ENCODE measurements at places on chromosomes 1 and 21.

- no peak for DNase-seq
Observed at GRCh38 chr1:215971793-215972441, 404.8 kb downstream of the KCTD3 start.

- no peak for DNase-seq
Observed at GRCh38 chr1:28537457-28538199, 15.3 kb upstream of the TRNAU1AP start.

DNA sequence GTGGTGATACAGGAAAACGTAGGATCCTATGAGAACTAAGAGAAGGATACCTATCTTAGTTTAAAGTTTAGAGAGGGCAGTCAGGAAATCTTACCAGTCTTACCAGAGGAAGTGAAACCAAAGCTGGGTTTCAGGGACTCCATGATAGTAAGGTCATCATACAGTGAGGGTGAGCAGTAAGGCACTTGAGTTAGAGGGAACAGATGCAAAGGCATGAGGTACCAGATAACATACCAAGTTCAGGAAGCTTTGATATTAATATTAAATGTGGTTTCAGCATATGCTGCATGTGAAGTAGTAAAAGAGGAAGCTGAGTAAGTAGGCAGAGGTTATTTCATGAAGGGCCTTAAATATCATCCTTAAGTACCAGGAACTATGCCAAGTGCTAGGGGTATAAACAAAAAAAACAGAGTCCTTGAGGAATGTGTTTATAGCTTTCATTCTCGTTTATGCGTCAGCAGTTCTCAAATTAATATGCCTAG is 16.9 kb downstream of the ATG4C start:
- DNase-seq, result no peak

GRCh38 chr1:169288011-169288414 is 79.6 kb downstream of the NME7 start:
- DNase-seq, result peak; percentile 77

DNA sequence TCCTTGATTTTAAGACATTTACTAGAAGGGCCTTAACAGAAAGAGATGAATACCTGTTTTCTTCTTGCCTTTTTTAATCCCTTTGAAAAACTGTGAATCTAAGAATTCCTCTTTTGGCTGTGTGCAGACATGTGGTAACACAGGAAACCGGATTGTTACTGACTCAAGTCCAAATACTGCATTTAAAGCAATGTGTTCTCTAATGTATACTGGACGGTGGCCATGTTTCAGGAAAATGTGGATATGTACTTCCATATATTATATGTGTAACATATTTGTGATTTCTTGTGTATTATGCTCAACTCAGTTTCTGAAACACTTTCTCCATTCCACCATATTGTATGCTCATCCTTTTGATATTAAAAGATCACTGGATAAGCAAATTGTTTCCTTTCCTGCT is 185.1 kb downstream of the LRRC7 start:
- no peak for DNase-seq

- DNase-seq, result no peak
Observed at GRCh38 chr1:39416609-39417008, 74.8 kb upstream of the BMP8A start.

GRCh38 chr1:25858906-25859789 is at the start of gene AUNIP:
TSS of gene AUNIP (minus strand) at chr1:25859457. CDS start at chr1:25859357, 100 bp downstream.
- DNase-seq, result peak; percentile 95

- no peak for DNase-seq
Observed at GRCh38 chr1:152224093-152224492, at the start of gene HRNR. TSS of gene HRNR (minus strand) at chr1:152224193. CDS start at chr1:152223253, 940 bp downstream.

GRCh38 chr21:46057111-46057709 is 40.7 kb upstream of the COL6A2 start:
- no peak for DNase-seq

- DNase-seq, result no peak
Observed at GRCh38 chr1:111706921-111707320, 32.3 kb downstream of the INKA2 start.

GRCh38 chr21:20949884-20950283 is 48.3 kb upstream of the NCAM2 start:
- DNase-seq, result peak; percentile 89

DNA sequence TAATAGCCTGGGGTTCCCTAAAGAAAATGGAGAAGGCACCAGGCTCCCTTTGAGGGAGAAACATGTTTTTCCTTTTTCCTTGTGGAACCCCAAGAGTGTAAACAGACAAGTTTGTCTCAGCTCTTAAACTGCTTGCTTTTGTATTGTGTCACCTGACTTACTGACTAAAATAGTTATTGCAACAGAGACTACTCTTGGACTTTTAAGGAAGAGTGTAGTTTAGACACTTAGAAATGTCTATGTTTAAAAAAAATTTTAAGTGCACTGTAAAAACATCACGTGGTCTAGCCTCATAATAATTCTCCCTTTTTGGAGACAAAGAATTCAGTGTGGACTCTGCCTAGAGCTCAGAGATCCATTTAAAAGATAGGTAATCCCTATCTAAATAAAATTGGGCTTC is 141.1 kb downstream of the TRIM33 start:
- no peak for DNase-seq

DNA sequence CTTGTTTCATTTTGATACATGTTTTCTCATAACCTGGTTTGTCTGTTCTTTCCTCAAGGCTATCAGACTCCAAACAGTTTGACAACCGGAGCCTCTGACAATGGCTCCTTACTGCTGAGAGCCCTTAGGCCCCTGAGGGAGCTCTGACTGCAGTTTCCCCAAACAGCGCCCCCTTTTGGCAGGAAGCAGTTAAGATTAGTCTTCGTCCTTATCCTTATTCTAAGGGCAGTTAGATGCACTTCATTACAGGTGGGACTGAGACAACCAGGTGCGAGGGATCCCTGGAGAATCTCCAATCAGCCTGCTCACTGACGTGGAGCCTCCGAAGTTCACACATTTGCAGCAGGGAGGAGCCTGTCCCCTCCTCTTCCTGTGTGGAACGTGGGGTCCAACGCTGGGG is 393.1 kb downstream of the BRINP3 start:
- peak; percentile 35 for DNase-seq

- DNase-seq, result peak; percentile 37
Observed at GRCh38 chr1:204041232-204041767, 31.6 kb upstream of the SOX13 start.

- DNase-seq, result no peak
Observed at GRCh38 chr1:22680726-22681125, 27.7 kb downstream of the C1QB start.

- DNase-seq, result peak; percentile 72
Observed at GRCh38 chr1:76759950-76760349, 107.3 kb upstream of the ST6GALNAC5 start.

DNA sequence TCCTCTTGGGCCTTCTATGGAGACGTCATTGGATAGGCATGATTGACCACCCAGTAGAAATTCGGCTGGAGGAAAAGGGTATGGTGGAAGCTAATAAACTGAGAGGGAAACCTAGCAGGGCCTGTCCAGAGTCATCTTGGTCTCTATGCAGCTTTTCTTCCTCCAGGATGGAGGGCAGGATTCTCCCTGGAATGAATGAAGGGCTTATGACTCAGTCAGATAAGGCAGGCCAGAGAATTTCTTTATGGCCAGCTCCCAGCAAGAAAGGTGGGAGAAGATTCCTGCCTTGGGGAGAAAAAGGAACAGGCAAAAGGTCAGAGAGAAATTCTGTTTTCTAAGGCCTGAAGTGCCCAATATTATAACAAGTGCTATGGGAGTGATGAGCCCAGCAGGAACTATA is 17.1 kb downstream of the FBLIM1 start:
- no peak for DNase-seq

DNA sequence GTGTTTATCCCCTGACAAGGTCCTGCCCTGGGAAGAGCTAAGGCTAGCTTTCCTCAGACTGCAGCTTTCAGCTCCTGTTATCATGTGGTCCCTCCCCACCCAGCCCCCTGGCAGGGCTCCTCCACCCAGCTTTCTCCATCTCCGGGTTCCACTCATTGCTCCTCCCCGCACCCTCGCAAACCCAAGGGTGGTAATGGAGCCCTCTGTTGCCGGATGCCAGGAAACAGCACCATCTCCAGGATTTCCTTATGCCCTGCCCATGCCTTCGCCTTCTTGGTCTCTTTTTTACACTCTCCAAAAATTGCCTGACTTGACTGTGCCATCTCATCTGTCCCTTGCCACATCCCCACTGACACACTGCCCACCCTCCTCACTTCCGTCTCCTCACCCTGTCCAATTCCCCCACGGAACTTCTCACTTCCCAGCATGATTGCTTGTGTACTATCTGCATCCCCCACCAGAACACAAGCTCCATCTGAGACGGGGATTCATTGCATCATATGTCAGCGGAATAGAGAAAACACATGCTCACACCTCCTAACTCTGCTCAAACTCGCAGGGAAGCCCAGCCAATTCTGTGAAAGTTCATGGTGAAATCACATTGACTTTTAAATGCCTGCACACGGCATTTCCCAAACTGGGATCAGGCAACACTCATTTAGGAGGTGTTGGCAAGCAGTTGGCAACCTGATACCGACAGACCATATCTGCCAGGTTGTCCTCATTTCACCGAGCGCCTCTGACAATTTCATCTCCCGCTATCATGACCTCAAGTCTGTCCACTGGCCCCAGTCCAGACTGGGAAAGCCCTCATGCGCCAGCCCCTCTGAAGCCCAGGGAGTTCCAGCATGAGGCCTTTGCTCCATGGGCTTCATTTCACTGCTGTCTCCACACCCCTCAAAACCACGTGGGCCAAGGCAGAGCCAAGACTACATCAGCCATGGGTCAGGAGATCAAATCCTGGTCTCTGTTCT is 201.1 kb downstream of the MATN1 start:
- peak; percentile 19 for DNase-seq

GRCh38 chr1:81349194-81349965 is 451.4 kb upstream of the ADGRL2 start:
- DNase-seq, result no peak

DNA sequence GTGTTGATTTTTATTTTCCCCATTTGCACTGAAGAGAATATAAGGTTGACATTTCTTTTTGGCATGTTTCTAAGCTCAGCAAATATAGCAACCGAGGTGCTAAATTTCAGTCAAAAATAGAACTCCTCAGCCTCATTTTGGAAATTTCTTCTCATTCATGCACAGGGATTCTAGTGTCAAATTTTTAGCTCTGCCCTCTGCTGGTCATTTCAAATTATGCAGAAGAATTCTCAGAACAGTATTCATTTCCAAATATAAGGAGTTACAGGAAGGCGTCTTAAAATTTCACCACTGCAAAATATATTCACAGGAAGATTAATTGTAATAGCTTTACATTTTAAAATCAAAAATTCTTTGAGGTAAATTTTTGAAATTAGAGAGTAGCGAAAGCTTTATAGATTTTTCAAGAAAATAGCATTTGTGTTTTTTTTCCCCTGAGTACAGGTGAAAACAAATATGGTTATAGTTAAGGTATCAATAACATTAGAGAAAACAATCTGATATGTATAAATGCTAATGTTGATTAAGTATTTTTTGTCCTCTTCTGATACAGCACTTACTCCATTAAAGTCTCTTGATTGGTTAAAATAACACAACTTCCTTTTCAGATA is 57.9 kb downstream of the FMN2 start:
- peak; percentile 24 for DNase-seq

DNA sequence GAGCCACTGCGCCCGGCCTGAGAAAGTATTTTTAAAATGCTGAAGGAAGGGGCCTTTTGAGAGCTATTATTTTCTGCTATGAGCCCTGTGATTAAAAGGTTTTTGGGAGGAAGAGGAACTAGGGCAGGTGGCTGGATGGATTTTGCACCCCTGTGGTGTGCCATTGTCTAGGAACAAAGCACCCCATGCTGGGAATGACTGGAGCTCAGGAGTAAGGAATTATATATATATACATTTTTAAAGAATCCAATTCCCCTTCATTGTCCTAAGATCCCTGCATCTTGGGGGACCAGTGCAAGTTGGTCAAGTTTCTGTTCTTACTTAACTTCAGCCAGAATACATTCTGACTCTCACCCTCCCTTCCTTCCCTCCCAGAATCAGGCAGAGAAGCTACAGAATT is 91.6 kb downstream of the ZNF648 start:
- no peak for DNase-seq

- no peak for DNase-seq
Observed at GRCh38 chr1:12547586-12548225, 70.3 kb downstream of the DHRS3 start.

DNA sequence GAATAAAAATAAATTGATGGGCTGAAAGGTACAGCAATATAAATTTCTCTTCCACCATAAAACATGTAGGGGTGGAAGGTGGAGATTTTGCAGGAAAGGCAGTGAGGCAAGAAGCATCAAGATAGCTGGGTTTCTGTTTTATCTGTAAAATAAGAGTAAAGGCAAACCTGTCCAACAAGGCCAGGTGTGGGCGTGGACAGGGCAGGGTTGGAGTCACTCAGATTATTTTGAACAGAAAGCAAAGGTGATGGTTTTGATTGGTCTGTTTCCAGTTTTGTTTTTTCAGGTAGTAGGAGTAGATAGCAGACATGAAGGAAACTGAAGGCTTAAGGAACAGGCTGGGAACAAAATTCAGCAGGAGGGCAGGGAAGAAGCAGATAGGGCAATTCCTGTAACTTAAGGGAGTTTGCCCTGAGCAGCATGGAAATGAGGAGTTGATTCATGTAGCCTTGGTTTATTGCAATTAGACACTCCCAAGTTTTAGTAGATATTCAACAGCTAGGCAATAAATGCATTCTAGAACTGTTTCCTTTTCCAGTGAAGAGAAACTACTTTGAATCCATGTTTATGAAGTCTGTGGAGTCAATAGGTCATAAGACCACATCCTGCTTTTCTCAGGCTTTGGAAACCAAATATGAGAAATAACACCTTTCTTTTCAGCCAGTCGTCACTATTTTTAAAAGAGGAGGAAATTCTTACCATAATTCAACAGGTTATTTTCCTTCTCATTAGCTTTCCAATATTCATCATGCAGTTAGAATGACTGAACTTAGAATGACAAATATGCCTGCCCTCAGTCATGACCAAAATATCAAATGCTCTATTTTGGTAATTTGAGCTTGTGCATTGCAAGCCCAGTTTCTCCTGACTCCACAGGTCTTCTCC is 38.7 kb upstream of the CD55 start:
- DNase-seq, result no peak

GRCh38 chr1:149936992-149937705 is 470 bp upstream of the MTMR11 start:
- peak; percentile 45 for DNase-seq

- DNase-seq, result no peak
Observed at GRCh38 chr1:9833632-9834031, 9.9 kb upstream of the CLSTN1 start.

DNA sequence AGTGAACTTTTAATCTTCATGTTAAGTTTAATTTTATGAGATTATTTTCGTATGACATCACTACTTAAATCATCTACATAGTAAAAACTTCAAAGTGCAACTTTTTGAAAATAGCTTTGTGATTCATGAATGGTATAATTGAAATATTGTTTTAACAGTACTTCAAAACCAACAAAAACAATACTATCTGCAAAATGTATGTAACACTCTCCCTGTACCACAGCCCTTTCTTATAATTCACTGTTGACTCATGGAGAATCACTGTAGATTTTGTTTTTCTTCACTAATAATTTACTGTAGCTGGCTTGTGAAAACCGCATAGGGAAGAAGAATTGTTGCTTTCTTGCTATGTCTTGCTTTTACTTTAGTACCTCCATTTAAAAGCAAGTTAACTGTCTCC is 301.4 kb upstream of the ADAMTS5 start:
- DNase-seq, result no peak

GRCh38 chr1:94698356-94698755 is 121.8 kb upstream of the SLC44A3 start:
- DNase-seq, result no peak

All from A673 (cell line).